CD4-positive, alpha-beta T cell treated with Interleukin-1 beta for 1 hour (primary cell): ENCODE measurements at places on chromosomes 6 and 20.

GRCh38 chr6:53854843-53855567 is 60.2 kb downstream of the LRRC1 start:
- DNase-seq, result no peak

GRCh38 chr6:5677219-5678000 is 329.3 kb downstream of the NRN1 start:
- DNase-seq, result no peak

GRCh38 chr6:5398530-5398929 is 137.2 kb downstream of the FARS2 start:
- DNase-seq, result peak; percentile 46

DNA sequence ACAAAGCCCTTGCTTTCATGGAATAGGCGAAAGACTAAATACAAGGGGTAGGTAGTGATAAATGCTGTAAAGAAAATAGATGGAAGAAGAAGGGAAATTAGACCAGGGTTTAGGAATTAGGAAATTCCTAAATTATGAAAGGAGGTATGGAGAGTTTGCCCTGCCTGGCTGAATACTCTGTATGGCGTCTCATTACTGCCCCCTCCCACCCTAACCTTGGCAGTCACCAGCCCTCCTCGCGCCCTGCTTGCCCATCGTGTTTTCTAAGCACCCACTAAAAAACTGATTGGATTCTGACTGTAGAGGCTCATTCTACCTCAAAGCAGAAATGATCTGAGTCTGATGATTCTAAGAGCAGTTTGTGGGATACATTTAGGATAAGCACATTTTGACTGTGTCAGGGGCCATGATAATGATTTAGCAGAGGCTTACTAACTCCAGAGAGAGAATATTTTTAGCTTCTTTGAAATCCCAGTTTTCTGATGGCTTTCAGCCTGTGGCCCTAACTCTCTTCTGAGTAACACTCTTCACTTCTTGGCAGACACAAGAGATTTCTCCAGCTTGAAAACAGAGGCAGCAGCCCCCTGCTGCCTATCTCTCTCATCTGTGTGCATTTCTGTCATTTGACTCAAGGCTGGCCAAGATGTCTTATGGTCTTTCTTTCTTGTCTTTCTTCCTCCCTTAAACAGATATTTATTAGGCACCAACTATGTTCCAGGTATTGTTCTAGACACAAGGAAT is 1.4 kb upstream of the CHD6 start:
- no peak for DNase-seq

DNA sequence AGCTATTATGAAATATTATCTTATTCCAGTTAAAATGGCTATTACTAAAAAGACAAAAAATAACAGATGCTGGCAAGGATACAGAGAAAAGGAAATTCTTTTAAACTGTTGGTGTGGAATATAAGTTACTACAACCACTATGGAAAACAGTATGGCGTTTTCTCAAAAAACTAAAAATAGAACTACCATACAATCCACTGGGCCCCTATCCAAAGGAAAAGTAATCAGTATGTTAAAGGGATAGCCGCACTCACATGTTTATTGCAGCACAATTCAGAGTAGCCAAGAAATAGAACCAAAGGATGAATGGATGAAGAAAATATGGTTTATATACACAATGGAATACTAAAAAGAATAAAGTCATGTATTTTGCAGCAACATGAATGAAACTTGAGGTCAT is 303.8 kb upstream of the ECI2 start:
- no peak for DNase-seq

- DNase-seq, result no peak
These were observed 3.9 kb upstream of the KIAA0408 start for GRCh38 chr6:127463056-127463455.

DNA sequence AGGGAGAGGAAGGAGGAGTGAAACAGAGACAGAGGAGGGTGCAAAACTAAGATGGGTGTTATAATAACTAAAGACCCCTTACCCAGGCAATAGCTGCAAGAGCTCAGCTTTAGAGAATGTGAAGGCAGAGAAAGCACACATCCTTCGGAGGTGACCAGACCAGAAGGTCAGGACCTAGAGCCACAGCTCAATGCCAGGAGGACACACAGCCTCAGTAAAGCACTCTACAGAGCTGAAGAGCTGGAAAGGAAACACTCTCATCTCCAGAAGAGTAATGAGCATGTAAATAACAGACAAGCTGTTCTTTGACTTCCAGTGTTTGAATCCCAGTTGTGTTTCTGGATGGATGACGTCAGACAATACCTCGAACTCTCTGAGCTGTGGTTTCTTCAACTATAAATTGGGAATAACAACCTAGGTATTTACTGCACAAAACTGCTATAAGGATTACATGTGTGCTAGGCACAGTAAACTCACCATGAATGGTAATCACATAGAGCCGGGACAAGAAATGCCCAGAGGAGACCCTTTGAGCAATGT is 63.2 kb downstream of the MAP3K5 start:
- DNase-seq, result no peak

DNA sequence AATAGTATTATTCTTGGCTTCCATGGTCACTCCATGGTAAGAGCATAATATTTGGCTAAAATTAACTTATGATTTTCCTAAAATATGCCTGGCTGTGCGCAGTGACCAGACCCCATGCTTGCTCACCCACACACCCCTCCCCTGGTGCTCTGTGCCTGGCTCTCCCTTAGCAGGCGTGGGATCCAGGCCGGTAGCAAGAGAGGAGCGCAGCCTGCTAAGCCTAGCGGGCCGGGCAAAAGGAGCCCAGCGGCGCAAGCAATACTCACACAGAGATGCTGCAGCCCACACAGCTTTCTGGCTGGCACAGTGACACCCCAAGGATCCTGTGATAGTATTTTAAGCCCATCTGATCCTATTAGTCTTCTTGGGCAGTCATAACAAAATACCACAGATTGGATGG is 79.8 kb upstream of the EYS start:
- no peak for DNase-seq

DNA sequence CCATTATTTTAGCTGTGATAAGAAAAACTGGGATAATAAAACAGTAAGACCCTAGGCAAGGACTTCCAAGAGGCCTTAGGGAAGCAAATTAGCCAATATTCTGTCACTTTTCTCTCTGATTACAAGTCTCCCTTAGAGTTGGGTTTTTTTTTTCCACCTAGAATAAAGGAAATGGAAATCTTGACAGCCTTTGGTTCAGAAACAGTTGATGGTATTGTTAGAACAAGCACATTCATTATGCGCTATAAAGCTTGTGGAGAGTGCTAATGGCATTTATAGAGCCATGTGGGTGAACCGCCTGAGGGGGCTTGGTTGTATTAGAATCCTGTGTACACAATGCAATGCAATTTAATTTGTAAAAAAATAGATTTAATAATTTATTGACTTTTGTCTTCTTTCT is 88.9 kb upstream of the OGFRL1 start:
- DNase-seq, result no peak

DNA sequence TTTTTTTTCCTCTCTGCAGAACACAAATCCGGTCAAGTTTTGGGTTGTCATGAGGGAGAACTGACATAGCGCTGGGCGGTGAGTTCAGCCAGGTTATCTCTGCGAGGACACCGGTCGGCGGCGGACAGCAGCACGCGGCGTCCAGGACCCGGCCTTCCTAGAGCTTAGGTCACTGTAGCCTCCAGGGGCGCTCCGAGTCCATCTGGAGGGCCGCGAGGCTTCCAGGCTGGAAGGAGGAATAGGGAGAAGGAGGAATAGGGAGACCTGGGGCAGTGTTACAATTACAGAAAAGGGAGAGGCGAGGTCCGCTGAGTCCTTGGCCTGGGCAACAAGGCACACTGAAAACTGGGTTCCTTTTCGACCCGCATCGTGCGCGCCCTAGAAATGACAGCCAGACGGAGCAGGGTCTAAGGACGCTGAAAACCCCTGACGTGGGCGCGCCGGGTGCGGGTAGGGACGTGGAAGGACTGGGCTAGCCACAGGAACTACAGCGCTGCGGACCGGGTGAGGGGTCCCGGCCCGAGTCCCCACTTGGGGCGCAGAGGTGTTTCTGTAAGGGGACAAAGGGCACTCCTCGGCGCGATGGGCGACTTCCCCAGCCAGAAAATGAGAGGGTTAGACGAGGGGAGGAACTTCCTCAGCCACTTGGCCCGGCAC is 536 bp upstream of the FNDC1 start:
- DNase-seq, result no peak

- no peak for DNase-seq
These were observed 76.6 kb upstream of the STXBP5 start for GRCh38 chr6:147127587-147127986.

- no peak for DNase-seq
These were observed 104.2 kb upstream of the STXBP5 start for GRCh38 chr6:147099974-147100373.

GRCh38 chr6:167350275-167350696 is 25.4 kb downstream of the TTLL2 start:
- no peak for DNase-seq

DNA sequence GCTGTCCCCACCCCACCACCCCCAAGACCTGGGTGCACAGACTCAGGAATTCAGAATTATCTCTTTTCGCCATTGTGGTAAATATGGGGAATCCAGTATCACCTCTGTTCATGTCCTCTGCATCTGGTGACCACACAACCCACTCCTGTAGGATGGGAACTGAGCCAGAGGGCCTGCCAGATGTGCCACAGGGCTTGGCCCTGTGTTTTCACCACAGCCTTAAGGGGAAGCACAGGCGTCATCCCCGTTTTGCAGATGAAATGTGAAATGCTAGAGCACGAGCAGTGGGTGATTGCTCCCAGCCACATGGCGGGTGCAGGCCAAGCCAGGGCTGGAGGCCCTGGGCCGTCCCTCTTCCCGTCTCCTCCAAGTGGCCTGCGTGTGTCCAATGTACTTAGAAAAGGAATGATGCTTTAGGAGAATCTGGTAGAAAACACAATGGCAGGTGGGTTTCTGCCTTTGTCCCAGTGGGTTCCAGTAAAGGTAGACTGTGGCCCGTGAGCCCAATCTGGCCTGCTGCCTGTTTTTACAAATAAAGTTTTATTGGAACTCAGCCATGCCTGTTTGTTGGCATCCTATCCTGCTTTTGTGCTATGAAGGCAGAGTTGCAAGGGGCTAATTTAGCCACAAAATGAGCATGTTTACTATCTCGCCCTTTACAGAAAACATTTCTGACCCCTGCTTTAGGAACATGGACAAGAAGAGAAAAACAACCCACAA is 309.2 kb downstream of the CDH4 start:
- DNase-seq, result no peak

- no peak for DNase-seq
These were observed 152.4 kb downstream of the THBS2 start for GRCh38 chr6:169101036-169101805.

- DNase-seq, result peak; percentile 53
These were observed 8.7 kb downstream of the ZNF335 start for GRCh38 chr20:45963059-45964005.

DNA sequence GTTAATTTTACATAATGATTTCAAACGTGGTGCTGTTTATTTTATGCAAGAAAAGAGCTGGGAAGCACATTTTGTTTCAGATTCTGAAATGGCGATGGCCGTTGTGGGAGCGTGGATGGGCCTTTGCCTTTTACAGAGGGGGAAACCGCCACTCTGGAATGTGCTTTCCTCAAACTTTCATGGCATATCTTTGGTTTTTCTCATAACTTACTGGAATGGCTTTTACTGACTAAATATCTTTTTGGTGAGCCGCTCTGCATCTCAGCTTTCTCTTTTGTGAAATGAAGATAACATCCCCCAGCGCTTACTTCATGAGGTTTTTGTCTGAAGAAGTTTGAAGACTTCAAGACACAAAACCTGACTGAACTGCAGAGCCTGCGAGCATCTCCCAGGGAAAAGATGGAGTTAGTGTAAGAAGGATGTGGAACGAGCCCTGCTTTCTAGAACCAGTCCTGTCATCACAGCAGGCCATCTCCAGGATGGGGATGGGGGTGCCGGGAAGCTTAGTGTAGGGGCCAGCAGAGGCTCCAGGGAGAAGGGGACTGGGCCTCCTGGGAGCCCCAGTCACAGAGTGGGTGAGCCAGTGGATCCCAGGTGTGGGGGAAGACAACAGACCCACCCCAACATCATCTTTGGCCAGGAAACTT is 61.8 kb upstream of the TIAM2 start:
- DNase-seq, result no peak

GRCh38 chr6:117465691-117466090 is 16.8 kb upstream of the DCBLD1 start:
- DNase-seq, result no peak
